ENCODE measurements at places on chromosomes 3 and 15. TPM values are rescaled to one million over a fixed set of nuclear protein-coding genes. Genes with fewer than 3 reads are reported as not detected.

GRCh38 chr3:39990532-39990931 lies 181.1 kb downstream of the MYRIP start:
- H3K4me3 ChIP-seq, result no peak overlapping the region
- no peaks in the 10 kb centered on the region for H3K4me1 ChIP-seq
- no peak for DNase-seq
- H3K27ac ChIP-seq, result no peak overlapping the region
- peaks cover 5% of the 10 kb centered on the region for H3K27me3 ChIP-seq
- no peaks in the 10 kb centered on the region for H3K36me3 ChIP-seq

DNA sequence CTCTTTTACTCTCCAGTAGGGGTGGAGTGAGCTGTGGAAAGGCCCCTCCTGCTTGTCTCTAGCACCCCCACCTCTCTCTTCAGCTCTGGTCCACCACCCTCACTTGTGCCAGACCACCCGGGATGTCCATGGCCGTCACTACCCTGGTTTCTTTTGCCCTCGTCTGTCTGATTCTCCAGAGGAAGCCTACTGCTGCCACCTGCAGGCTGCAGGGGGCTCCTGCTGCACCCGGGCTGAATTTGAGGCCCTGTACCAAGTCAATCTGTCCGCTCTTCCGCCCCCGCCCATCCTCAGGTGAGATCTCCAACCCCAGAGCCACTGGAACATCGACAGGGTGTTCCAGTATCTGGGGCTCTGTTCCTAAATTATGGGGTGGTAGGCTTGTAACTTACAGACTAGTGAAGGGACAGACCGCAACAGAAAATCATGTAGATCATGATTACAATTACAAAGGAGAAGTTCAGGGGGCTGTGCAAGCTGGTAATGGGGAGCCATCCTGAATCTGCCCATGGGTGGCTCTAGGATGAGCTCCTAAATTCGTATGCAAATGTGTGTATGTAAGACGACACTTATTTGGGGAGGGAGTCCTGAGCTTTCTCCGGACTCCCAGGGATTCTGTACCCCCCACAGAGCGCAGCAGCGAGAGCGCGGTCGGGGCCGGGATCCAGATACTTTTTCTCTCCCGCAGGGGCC lies 683 bp upstream of the UNC45A start:
- H3K36me3 ChIP-seq, result peaks cover 3% of the 10 kb centered on the region
- H3K4me1 ChIP-seq, result peaks cover 49% of the 10 kb centered on the region
- H3K27me3 ChIP-seq, result peaks cover 11% of the 10 kb centered on the region
- H3K4me3 ChIP-seq, result peak overlapping the region; percentile 85
- peak overlapping the region; percentile 89 for H3K27ac ChIP-seq

DNA sequence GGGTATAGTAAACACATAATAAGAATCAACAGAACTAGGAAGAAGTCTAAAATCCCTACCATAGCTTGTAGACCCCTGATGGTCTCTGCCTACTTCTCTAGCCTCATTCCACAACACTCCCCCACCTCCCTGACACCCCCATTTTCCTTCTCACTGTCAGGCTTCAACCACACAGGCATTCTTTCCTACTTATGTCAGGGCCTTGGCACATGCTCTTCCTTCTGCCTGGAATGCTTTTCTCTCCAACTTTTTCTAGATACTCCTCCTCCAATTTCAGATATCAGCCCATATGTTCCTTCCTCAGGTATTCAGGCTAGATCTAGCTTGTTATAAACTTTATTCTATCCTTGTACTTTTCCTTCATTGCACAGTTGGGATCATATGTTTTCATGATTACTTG lies 106.0 kb upstream of the MRPL3 start:
- H3K36me3 ChIP-seq, result no peaks in the 10 kb centered on the region
- no peak overlapping the region for H3K27ac ChIP-seq
- DNase-seq, result no peak

DNA sequence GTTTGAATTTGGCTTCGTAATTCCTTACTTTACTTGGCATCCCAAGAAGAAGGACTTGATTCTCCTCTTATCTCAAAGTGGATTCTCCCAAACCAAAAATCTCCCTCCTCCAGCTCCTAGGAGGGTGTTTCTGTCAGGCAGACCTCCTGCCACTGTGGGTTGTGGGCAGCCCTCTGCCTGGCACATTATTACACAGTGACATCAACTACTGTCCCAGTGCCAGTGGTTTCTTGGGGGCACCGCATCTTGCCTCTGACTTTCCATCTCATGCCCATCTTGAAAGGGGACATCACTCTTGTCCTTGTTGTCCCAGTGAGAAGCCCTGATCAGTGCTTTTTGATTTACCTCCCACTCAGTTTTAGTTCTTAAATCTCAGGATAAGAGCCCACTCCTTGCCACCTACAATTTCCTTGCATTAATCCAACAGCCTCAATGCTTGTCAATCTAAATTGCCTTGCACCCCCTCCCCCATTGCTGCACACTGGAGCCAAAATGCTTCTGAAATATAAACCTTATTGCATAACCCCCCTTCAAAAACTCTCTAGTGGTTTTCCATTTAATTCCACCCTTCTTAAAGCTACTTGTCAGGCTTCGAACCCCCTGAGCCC lies 81.0 kb downstream of the TRAK1 start:
- no peaks in the 10 kb centered on the region for H3K36me3 ChIP-seq
- H3K27ac ChIP-seq, result peak overlapping the region; percentile 73

DNA sequence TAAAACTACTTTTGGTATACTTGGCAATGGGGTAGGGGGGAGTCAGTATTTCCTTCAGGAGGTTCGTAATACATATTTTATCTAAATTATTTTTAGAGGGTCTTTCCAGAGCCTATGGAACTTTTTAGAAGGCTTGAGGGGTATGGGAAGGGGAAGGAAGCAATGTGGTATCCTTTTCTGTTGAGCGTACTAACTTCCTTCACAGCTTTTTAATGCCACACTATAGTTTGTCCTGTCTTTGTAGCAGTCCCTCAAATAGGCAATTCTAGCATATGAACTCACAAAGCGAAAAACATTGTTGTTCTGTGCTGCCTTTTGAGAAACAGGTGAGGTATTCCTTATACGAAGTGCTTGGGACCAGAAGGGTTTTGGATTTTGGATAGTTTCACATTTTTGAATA lies 22.3 kb upstream of the P2RY13 start:
- H3K27ac ChIP-seq, result no peak overlapping the region
- peaks cover 15% of the 10 kb centered on the region for H3K4me1 ChIP-seq
- DNase-seq, result no peak
- H3K27me3 ChIP-seq, result no peaks in the 10 kb centered on the region

The MAGI1 gene
- not detected for polyA plus RNA-seq

The ROPN1B gene
- polyA plus RNA-seq, result 0.51 TPM
